ENCODE measurements at places on chromosomes 16 and 17.

DNA sequence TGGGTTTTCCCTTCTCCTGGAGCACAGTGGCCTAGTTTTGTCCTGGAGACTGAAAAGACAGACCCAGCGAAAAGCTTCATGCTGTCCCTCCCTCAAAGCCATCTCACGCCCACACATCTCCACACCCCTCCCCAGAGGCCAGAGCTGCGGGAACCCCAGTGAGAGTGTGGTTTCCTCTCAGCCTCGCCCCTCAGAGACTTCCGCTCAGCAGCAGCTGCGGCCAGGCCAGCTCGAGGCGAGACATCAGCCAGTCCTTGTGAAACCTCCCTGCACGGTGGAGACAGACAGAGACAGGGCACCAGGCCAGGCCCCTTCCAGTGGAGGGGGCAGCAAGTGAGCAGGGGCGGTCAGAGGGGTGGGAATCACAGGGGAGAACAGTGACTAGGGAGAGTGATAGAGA, 77.0 kb upstream of the TNRC6C start:
- DNase-seq, result no peak

DNA sequence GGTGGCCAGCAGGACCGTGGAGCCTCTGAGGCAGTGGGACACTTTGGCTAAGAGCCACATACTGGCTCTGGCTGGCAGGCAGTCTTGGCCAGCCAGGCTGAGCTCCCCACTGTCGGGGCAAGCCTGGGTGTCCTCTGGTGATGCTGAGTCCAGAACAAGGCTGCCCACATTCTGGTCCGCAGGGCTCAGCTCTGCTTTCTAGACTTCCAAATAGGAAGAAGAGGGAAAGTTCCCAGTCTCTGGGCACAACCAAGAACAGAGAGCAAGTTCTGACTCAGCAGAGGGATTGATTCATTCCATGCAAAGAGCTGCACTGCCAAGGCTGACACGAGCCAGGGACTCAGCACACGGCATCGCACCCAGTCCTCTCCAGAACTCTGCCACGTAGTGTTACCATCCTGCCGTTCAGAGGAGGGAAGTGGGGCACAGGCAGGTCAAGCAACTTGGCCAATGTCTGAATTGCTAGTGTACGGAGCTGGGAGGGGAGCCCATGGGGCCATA, 58.9 kb downstream of the NOS2 start:
- DNase-seq, result no peak

DNA sequence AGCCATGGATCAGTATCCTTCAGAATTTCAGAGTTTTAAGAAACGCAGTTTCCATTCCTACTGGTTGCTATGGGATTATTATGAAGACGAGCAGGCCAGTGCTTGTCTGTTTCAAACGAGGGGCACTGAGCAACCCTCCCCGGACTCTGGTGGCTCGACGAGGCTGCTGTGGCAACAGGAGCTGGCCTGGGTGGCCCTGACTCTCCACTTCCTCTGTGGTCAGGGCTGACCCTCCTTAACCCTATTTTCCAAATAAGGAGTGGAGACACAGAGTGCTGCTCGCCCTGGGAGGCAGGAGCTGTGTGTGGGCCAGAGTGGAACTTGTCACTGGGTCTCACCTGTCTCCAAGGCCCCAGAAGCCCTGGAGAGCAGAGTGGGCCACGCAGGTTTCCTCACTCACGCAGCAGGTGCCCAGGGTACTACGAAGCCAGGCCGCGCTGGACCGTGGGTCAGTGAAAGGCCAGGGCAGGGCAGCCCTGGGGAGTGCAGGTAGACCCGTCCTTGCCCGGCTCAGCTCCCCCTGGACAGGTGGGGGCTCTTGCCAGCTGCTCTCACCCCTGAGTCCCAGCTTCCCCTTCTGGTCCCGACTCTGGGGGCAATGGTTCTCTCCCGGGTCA, 3.3 kb downstream of the GALNS start:
- no peak for DNase-seq

DNA sequence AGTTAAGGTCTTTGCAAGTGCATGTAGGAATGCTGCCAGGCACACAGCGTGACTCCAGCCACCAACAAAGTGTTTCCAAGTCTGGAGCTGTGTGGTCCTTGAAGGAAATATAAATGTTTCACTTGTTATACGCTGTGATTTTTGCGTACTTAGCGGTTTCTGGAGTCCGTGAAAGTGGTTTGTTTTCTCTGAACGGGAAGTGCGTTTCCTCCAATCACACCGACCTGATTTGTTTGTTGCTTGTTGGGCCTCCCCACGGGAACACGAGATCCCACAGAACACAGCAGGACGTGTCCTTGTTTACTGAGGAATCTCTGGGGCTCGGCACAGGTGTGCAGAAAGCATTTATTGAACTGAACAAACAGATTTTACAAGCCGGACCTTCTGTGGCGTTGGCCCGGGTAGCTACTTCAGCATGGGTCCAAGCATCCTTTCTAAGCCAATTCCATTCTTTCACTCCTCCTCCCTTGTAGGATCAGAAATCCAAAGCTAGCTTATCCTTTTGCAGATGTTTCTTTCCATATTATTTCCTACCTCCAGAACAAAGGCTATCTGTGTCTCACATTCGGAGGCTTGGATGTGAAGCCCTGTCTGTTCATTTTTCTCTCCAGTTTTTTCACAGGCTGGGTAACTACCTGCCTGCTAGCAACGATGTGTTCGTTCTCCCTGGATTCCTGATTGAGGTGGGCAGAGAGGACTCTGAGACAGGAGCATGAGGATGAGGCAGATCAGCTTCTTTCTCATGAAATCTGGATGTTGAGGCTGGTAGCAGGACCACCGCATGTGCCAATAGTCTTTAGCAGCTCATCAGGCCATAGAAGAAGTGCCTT, 44.6 kb downstream of the ABAT start:
- DNase-seq, result peak; percentile 70

All from cerebellar cortex (tissue), 1 donor.